ENCODE measurements at places on chromosomes 16 and 17. TPM values are rescaled to one million over a fixed set of nuclear protein-coding genes. Genes with fewer than 3 reads are reported as not detected.

The CD300A gene
- not detected for total RNA-seq

The SPATA32 gene
- total RNA-seq = not detected

The KRTAP2-2 gene
- not detected for total RNA-seq

- H3K27ac ChIP-seq = no peak overlapping the region
- no peak for DNase-seq
- H3K27me3 ChIP-seq = no peaks in the 10 kb centered on the region
- H3K36me3 ChIP-seq = no peaks in the 10 kb centered on the region
Measured at GRCh38 chr16:54974367-54974766, 43.7 kb downstream of the IRX5 start.

GRCh38 chr16:82700541-82701235 lies 73.9 kb downstream of the CDH13 start:
- no peaks in the 10 kb centered on the region for H3K36me3 ChIP-seq
- H3K4me1 ChIP-seq = peaks cover 43% of the 10 kb centered on the region
- H3K27ac ChIP-seq = peak overlapping the region; percentile 51

DNA sequence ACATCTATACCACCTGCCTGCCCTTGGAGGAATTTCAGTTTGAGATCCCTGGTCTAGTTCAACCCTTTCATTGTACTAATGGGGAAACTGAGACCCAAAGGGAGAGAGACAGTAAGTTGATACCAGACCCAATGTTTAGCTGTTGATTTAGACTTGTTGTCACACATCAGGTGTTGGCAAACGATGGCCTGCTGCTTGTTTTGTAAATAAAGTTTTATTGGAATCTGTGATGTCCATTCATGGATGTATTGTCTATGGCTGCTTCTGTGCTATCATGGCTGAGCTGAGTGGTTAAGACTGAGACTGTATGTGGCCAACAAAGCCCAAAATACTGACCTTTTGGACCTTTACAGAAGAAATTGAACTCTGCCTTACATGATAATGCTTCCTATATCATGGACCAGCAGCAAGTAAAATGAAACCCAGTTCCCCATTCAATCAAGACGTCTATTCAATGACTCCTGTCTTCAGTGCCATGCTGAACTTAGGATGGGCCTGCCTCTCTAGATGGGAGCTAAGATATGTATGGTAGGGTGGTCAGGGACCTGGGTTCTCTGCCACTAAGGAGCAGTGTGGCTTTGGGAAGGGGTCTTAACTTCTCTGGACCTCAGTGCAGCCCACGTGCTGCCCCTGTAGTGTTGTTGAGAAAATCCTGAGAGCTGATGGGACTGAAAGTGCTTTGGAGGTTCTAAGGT lies 111.0 kb downstream of the IRX5 start:
- H3K27me3 ChIP-seq = no peaks in the 10 kb centered on the region
- no peak overlapping the region for H3K27ac ChIP-seq
- H3K36me3 ChIP-seq = no peaks in the 10 kb centered on the region
- DNase-seq = no peak
- H3K4me3 ChIP-seq = no peak overlapping the region

GRCh38 chr16:1237990-1238389 lies 2.5 kb upstream of the TPSAB1 start:
- no peak overlapping the region for H3K27ac ChIP-seq
- no peaks in the 10 kb centered on the region for H3K4me1 ChIP-seq
- H3K27me3 ChIP-seq = no peaks in the 10 kb centered on the region

DNA sequence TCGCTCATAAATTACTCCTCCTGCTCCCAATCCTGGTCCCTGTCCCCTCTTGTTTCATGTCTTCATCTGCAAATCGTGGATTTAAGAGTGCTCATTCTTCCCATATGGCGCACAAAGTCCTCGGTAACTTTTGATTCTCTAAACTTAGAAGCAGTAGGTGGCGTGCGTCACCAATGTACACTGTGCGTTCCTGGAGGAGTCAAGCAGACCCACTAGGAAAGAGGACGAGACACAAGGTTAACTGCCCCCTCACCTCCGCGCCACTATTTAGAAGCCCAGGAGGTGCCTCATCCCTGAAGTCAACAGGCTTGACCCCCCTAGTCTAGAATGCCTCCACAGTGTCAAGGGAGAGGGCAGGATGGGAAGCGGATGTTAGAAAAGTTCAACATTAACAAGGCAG lies 2.9 kb downstream of the SLC13A5 start:
- peaks cover 22% of the 10 kb centered on the region for H3K27me3 ChIP-seq
- H3K27ac ChIP-seq = no peak overlapping the region
- H3K4me3 ChIP-seq = no peak overlapping the region
- no peak for DNase-seq
- no peaks in the 10 kb centered on the region for H3K4me1 ChIP-seq
- H3K36me3 ChIP-seq = no peaks in the 10 kb centered on the region

- H3K27ac ChIP-seq = no peak overlapping the region
- no peaks in the 10 kb centered on the region for H3K4me1 ChIP-seq
- DNase-seq = no peak
- H3K4me3 ChIP-seq = no peak overlapping the region
Measured at GRCh38 chr16:17070882-17071592, 399.7 kb downstream of the XYLT1 start.

- no peaks in the 10 kb centered on the region for H3K27me3 ChIP-seq
- H3K4me1 ChIP-seq = peaks cover 3% of the 10 kb centered on the region
- H3K36me3 ChIP-seq = no peaks in the 10 kb centered on the region
- DNase-seq = no peak
- H3K4me3 ChIP-seq = no peak overlapping the region
- H3K27ac ChIP-seq = no peak overlapping the region
Measured at GRCh38 chr17:78368854-78369495, 9.1 kb upstream of the SOCS3 start.

GRCh38 chr16:59030923-59031485 lies 296.9 kb upstream of the GOT2 start:
- no peak overlapping the region for H3K4me3 ChIP-seq
- H3K27me3 ChIP-seq = no peaks in the 10 kb centered on the region
- H3K36me3 ChIP-seq = no peaks in the 10 kb centered on the region
- DNase-seq = no peak
- no peak overlapping the region for H3K27ac ChIP-seq

GRCh38 chr16:67514382-67514828 lies 14.2 kb upstream of the RIPOR1 start:
- no peaks in the 10 kb centered on the region for H3K27me3 ChIP-seq
- H3K4me3 ChIP-seq = no peak overlapping the region
- H3K27ac ChIP-seq = no peak overlapping the region
- no peaks in the 10 kb centered on the region for H3K4me1 ChIP-seq
- peak; percentile 71 for DNase-seq
- no peaks in the 10 kb centered on the region for H3K36me3 ChIP-seq

- no peak overlapping the region for H3K27ac ChIP-seq
- no peak for DNase-seq
- H3K36me3 ChIP-seq = no peaks in the 10 kb centered on the region
- no peak overlapping the region for H3K4me3 ChIP-seq
- H3K4me1 ChIP-seq = no peaks in the 10 kb centered on the region
Measured at GRCh38 chr17:725746-726145, 6.7 kb upstream of the TLCD3A start.

DNA sequence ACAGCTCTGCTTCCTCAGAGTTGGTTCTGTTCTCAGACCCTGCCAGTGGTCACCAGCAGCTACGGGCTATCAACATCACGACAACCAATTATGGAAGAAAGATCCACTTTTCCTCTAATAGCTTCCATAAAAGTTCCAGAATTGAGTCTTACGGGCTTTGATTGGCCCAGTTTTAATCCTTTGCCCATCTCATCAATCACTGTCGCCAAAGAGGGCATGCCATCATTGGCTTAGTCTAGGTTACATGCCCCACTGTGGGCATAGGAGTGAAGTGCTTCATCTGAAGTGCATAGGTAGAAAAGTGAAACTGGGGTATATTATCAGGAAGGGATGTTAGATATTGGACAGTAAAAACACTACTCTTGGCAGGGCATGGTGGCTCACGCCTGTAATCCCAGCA lies 76.6 kb upstream of the DHX40 start:
- no peak overlapping the region for H3K27ac ChIP-seq
- no peaks in the 10 kb centered on the region for H3K36me3 ChIP-seq
- H3K27me3 ChIP-seq = no peaks in the 10 kb centered on the region
- H3K4me3 ChIP-seq = no peak overlapping the region
- H3K4me1 ChIP-seq = peaks cover 21% of the 10 kb centered on the region

DNA sequence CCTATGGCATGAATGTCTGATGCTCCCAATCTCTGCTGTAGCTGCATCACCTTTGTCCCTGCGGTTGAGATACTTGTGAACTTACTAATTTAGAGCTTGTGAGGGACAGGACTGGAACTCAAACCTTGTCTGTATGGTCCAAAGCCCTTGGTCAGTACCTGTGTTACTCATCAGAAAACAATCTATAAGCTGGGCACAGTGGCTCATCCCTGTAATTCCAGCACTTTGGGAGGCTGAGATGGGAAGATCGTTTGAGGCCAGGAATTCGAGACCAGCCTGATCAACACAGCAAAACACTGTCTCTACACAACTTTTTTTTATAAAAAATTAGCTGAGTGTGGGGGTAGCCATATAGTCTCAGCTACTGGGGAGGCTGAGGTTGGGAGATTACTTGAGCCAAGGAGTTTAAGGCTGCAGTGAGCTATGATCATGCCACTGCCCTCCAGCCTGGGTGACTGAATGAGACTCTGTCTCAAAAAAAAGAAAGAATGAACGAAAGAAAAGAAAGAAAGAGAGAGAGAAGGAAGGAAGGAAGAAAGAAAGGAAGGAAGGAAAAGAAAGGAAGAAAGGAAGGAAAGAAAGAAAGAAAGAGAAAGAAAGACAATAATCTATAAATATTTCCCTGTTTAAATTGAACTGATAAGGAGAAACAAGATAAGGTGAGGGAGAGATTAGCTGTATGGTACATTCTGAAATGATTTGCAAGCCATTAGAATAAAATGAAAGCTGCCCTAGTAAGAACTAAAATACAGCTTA lies 31.7 kb upstream of the MYH10 start:
- no peaks in the 10 kb centered on the region for H3K4me1 ChIP-seq
- H3K4me3 ChIP-seq = no peak overlapping the region
- no peaks in the 10 kb centered on the region for H3K36me3 ChIP-seq
- no peak overlapping the region for H3K27ac ChIP-seq
- no peak for DNase-seq
- no peaks in the 10 kb centered on the region for H3K27me3 ChIP-seq

DNA sequence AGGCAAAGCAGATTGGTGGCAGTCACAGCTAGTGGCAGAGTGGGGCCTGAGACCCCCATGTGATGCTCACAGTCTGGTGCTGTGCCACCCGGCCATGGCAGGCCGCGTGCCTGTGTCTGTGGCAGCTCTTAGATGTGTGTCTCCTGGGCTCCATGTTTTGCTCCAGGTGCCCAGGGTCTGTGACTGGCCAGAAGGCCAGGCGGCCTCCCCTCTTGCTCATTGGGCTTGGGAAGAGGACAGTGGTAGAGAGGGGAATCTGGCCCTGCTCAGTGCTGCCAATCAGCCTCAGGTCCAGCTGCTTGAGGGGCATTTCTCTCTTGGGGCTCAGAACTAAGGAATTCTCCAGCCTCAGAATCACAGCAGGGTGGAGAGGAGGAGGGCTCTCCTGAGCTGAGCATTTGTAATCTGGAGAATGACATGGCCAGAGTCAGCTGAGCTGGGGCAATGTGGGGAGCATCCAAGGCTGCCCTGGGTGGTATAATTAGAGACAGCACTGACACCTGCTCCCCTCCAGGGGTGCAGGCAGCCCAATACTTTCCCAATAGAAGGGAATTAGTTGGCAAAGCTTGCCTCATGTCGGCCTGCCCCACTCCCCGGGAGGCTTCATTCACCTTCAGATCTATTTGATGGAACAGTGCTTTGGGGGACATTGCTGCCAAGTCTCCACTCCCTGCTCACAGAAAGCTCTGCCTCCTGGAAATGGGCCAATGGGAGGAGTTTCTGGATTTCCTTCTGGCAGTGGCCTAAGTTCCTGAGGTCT lies 2.7 kb upstream of the LASP1NB start:
- H3K4me1 ChIP-seq = peaks cover 40% of the 10 kb centered on the region

DNA sequence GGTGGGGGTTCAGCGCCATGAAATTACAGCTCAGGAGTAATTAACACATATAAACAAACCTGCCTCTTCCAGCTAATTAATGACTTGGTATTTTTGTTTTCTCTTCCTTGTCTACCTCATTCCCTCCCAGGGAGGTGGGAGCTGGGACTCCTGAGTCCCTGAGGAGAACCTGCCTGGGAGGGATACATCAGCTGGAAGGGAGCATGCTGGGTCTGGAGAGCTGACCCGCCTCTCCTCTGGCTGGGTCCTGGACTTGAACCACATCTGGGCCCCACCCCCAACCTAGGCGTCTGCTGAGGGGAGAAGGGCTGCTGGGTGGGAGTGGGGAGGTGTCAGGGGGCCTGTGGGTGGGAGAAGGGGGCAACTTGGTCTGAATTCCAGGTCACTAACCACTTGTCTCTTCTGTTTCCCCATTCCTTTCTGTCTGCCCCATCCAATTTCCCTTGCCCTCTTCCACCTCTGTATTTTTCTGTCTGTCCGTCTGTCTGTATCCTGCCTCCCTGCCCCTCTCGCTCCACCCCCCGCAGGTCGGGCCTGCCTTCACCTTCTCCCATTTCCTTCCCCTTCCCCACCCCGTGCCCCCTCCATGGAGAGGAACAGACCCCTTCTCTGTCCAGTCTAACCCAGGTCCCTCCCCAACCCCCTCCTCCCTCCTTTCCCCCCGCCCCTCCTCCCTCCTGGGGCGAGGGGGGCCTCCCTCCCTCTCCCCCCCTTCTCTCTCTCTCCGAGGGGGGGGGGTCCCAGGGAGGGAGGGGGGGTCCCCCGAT lies at the start of gene NLGN2:
NLGN2 (plus strand) TSS at position 361 of the 767 bp plus-strand sequence. CDS start 411 bp downstream, outside the sequence.
- peaks cover 9% of the 10 kb centered on the region for H3K4me1 ChIP-seq
- no peaks in the 10 kb centered on the region for H3K36me3 ChIP-seq
- no peak within 1 kb of the TSS for H3K27ac ChIP-seq

- H3K4me1 ChIP-seq = peaks cover 28% of the 10 kb centered on the region
- no peaks in the 10 kb centered on the region for H3K27me3 ChIP-seq
- peak; percentile 50 for DNase-seq
- H3K27ac ChIP-seq = peak overlapping the region; percentile 99
- peaks cover 4% of the 10 kb centered on the region for H3K36me3 ChIP-seq
- H3K4me3 ChIP-seq = peak overlapping the region; percentile 95
Measured at GRCh38 chr16:1942047-1942809, 771 bp downstream of the MSRB1 start.
